ENCODE measurements at places on chromosomes 11 and 22. TPM values are rescaled to one million over a fixed set of nuclear protein-coding genes. Genes with fewer than 3 reads are reported as not detected.

NRIP3 gene
- polyA plus RNA-seq = 0.38 TPM

GAS2 gene
- polyA plus RNA-seq = 4.1 TPM

OR8G5 gene
- polyA plus RNA-seq = not detected

RAG1 gene
- polyA plus RNA-seq = 2.3 TPM

OR4D5 gene
- not detected for polyA plus RNA-seq

EIF3D gene
- 192 TPM for polyA plus RNA-seq

MUC5AC gene
- not detected for polyA plus RNA-seq

SERPING1 gene
- not detected for polyA plus RNA-seq

TSPAN32 gene
- polyA plus RNA-seq = 60.7 TPM

OR8G1 gene
- polyA plus RNA-seq = not detected

Data from CD4-positive, CD25-positive, alpha-beta regulatory T cell (primary cell).